ENCODE measurements at places on chromosomes 7 and 10. TPM values are rescaled to one million over a fixed set of nuclear protein-coding genes. Genes with fewer than 3 reads are reported as not detected.

- DNase-seq = no peak
These were observed 46.6 kb downstream of the ITGB1 start for GRCh38 chr10:32911285-32912016.

DNA sequence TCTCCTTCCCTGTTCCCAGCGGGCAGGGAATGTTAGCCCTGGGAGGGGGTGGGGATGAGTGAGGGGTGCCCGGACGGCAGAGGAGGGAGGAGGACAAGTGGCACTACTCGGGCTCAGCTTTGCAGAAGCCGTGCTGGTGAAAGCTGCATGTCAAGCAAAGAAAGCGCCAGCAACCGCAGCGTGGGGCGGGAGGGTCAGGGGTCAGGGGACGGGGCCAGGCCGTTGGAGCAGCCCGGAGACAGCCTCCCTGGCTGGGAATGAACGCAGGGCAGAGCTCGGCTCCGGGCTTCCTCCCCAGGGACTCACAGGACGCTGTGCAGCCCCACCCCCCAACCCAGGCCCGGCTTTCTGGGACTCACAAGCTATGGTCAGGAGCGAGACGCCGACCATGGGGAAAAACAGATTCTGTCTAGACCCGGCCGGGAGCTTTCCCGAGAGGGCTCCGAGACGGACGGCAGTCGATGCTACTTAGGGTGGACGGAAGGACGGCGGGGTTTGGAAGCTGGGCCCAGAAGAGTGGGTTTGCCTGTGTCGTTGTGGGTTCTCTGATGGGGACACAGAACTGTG lies 113.4 kb downstream of the VIPR2 start:
- DNase-seq = peak; percentile 89

DNA sequence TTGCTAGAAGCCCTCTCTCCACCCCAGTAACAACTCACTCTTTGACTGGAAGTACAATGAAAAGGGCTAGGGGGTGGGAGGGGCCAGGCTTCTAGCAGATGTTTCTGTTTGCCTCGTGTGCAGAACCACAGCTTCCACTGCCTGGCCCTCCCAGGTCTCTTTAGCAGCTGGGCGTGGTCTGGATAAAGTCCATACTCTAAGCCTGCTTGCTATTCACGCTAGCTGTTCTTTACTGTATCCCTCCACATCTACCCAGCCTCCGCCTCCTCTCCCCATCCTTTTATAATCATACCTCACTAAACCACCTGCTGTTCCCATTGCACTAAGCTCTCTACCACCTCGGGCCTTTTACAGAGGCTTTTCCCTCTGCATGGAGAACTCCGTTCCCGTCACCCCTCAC lies 288.8 kb downstream of the CAMK1D start:
- DNase-seq = no peak

GRCh38 chr10:74900297-74900696 lies 73.9 kb downstream of the KAT6B start:
- no peak for DNase-seq

DNA sequence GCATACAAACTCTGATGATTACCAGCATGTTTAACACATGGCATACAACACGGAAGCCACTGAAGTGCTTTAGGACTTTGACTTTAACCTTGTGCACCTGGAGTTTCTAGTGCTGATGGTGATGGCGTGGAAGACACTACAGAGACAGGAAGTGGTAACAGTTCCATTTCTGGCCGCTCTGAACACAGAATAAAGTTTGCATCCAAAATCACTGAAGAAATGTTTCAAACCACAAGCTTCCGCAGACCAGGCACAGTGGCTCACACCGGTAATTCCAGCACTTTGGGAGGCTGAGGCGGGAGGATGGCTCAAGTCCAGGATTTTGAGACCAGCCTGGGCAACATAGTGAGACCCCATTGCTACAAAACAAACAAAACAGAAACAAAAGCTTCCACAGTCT lies 40.3 kb upstream of the TNPO3 start:
- DNase-seq = no peak

DNA sequence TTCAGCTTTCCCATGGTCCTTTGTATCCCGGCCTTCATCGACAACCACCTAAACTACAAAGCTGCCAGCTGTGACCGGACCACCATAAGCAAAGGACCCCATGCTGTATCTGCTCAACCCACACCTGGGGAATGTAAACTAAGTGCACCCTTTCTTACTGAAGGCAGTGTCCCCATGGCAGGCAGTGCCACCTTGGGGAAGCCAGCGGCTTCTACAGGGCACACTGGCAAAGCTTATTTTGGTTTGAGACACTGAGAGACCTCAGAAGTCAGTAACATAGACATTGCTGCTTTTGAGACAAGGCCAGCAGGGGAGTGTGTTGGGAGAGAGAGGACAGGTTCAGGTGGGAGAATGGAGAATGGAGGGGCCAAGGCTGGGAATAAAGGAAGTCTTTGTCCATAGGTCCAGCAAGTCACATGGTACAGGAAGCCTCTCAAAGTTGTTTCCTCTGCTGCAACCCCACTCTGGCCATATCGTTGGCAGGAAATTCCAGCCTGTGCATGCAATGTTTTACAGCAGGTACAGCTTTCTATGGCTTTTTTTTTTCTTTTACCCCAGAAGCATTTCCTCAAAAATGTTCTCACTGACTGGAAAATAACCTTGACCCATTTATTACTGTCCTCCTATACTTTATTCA lies 85.9 kb upstream of the NPVF start:
- DNase-seq = no peak

- DNase-seq = peak; percentile 72
These were observed 109.5 kb downstream of the UNCX start for GRCh38 chr7:1342090-1342640.

DNA sequence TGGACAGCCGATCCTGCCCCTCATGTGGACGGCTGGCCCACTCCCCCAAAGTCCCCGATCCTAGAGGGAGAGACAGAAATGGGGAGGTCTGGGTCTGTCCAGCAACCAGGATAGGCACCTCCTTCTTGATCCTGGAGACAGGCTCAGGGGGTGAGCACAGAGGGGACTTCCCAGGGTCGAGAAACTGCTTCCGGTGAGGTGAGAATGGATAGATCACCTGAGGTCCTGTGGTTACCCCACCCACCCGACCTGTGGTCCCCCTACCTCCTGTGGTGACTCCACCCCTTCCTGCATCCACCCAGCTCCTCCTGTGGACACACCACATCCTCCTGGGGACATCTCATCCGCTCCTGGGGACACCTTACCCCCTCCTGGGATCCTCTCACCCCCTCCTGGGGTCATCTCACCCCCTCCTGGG lies 27.4 kb upstream of the RASGEF1A start:
- no peak for DNase-seq

DNA sequence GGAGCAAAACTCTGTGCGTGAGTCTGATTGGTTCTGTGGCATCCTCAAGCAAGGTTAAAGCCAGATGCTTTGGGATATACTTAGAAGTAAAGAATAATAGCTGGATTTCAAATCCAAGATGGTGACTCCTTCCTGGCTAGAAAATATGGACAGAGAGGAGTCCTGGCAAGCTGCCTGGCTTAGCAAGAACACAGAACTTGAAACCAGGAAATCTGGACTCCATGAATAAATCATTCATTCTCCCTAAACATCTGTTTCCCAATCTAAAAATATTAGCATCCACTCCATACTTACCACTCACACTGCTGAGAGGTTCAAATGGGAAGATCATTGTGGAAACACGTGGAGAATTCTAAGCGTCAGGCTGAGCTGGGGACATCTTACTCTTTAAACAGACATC lies 1074.1 kb upstream of the AUTS2 start:
- DNase-seq = no peak

GRCh38 chr10:52423369-52423768 lies 109.3 kb downstream of the DKK1 start:
- DNase-seq = no peak

GRCh38 chr10:10598297-10598696 lies 419.4 kb upstream of the CELF2 start:
- DNase-seq = no peak

DNA sequence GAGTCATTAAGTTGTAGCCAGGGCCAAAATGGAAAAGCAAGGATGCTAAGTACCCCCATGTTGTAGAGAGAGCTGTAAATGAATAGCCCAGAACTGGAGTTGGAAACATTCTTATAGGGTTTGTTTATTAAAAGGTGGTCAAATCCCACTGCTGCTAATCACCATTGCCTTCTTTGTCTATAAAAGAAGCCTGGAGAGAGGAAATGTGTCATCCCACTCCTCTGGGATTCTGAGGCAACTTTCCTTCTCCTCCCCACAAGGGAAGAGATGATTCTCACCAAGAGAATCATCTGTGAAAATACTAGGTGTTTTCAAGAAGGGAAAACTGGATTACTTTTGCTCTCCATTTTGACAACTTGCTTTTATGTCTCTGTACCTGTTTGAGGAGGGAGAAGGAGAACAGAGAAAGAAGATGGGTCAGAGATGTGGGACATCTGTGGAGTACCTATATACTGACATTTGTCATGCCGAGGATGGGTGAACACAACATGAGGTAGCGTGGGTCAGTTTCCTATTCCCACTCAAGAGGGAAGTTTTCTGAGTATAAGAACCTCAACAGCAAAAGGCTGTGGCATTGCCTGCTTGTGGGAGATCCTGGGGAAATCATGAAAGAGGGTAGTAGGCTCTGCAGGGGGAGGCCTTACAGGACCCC lies 262.2 kb downstream of the KIF20B start:
- DNase-seq = no peak

DNA sequence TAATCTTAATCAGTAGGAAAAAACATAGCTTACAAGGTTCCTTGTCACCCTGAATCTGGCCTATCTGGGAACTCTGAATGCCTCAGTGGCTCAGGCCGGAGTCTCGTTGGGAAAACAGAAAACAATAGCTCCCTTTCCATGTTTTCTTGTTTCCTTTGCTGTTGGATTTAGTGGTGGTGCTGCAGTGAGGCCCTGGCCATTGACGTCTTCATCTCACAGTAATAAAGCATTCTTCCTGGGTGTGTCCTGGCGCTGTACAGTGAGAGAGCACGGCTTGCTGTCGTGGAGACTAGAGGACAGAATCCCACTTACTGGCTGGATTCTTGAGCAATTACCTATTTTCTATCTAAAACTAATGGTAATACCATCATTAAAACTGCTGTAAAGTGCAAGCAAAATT lies 1.3 kb upstream of the SPOCK2 start:
- no peak for DNase-seq

GRCh38 chr10:85319826-85320225 lies 991.4 kb downstream of the CCSER2 start:
- DNase-seq = no peak

DNA sequence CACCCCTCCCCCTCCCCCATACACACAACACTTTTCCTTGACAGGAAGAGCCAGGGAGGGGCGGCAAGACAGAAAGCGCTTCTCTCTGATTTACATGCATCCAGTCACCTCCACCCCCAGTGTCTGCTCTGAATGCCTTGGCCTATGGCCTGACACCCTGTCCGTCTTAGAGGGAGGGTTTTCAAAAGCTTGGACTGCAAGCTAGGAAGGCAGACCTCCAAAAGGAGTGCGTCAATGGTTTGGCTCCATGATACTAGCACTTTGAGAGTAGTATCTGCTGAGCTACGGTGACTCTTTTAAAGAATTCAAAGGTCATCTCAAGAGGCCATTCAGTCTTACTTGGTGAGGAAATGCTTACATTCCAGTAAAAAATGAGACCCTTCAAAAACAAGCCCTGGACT lies 20.3 kb upstream of the PAX2 start:
- DNase-seq = no peak

DNA sequence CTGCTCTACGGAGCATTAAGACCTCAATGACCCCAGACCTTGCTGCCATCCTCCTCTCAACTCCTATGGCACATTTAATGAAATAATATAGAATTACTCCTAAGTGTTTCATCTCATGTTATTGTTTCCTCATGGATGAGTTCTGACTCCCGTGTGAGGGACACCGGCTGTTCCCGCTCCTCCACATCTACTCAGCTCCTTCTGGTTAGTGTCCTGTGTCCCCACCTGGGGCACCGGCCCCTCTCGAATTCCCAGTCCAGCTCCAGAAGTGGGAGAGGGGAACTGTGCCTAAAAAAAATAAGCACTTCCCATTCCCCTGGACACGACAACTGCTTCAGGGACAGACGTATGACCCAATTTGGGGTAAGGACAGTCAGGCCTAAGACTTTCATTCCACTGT lies 58.3 kb downstream of the PIP4K2A start:
- DNase-seq = peak; percentile 35

GRCh38 chr7:70975754-70976153 lies 156.2 kb upstream of the GALNT17 start:
- no peak for DNase-seq

DNA sequence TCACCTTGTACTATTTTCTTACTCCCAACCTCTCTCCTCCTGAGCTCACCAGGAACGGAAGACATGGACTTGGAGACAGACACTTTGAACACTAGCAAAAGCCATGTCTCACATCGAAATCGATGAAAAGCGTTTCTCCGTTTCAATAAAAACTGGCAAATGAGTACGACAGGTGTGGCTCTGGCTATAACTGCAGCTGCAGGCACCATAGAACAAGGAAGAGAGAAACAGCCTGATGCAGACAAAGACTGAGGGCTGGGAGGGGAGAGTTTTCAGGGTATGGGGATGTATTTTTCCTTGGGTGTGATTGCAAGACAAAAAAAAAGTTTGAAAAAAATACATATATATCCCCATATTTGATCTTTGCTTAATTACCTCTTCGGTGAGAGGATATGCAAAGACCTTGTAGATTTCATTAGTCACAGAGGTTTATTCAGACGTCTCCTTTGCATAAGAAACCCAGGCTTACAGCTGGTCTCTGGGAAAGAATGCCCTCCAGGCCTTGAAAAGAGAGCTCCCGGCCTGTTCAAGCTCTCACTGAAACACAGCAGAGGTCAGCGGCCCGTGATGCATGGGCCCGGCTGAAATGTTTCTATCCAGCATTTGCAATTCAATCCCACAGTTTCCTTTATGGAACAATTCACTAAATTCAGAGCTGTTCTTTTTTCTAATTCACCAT lies 63.1 kb downstream of the TLL2 start:
- no peak for DNase-seq

Gene CLDN12
- 25.2 TPM for total RNA-seq

Gene AASS
- total RNA-seq = 17.7 TPM

Gene SFRP5
- 0.38 TPM for total RNA-seq

Gene RPS24
- total RNA-seq = 1,204 TPM

Gene FGL2
- total RNA-seq = 72.6 TPM

Gene GPR15LG
- total RNA-seq = not detected

Gene SLC26A3
- not detected for total RNA-seq

Gene KEL
- 0.67 TPM for total RNA-seq

Gene GJC3
- total RNA-seq = not detected

Gene ITGA8
- total RNA-seq = 221 TPM

Gene MAT1A
- 0.37 TPM for total RNA-seq
